ENCODE measurements at places on chromosomes 1 and 21.

DNA sequence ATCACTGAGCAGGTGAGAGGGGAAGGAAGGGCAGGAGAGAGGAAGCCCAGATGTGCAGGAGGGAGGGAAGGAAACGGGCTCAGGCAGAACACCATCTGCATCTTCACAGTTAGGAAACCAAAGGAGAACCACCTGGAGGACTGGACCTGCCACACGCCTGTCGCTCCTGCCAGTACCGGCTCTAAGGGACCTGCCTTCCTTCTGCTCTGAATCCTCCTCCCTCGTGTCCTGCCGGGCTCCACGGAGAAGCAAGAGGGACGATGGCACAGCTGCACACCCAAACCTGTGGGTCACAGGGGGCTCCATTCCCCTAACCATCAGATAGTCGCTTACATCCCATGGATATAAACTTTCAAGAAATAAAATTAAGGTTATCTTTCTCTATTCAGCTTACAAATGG, 56.1 kb downstream of the TOR1AIP2 start:
- no peak for DNase-seq

- DNase-seq: no peak
Observed at GRCh38 chr1:187477103-187477502, 648.4 kb downstream of the PLA2G4A start.

GRCh38 chr1:98749152-98749756, 87.7 kb downstream of the SNX7 start:
- no peak for DNase-seq

GRCh38 chr1:83033682-83034081, 965.2 kb downstream of the TTLL7 start:
- DNase-seq: no peak

DNA sequence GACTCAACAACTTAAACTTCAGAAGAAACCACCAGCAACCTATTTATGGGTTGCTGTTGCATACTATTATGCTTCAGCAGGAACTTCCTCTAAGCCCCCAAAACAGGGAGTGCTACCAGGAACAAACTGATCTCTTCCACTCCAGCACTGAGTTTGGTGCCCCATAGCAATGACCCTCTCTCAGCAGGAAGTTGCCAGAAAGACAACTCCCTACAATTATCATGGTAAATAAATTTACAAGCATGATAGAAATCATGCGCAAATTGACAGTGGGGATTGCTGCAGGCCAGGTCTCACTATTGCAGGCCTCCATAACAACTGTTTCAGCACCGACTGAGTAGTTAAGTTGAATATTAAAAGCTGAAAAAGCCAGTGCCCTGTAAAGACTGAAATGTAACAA, 180.6 kb downstream of the PLA2G4A start:
- DNase-seq: no peak
